ENCODE measurements at places on chromosomes 13 and 19.

DNA sequence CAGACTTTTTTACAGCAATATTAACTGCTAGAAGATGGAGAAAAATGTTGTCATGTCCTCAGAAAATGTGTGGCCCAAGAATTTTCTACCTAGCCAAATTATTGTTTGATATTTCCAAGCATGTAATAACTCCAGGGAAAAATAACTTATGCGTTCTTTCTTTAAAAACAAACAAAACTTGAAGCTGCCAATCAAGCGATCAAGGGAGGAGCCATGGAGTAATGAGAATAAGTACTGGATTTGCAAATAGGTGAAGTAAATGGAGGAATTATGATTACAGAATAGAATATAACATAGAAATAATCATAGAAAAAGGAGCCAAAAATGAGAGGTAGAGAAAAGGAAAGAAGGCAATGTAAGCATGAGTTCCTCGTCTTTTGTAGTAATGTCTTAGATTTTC, 225.3 kb downstream of the DLEU7 start:
- DNase-seq: no peak

- DNase-seq: no peak
Measured at GRCh38 chr19:44824761-44825160, 15.9 kb downstream of the BCAM start.

DNA sequence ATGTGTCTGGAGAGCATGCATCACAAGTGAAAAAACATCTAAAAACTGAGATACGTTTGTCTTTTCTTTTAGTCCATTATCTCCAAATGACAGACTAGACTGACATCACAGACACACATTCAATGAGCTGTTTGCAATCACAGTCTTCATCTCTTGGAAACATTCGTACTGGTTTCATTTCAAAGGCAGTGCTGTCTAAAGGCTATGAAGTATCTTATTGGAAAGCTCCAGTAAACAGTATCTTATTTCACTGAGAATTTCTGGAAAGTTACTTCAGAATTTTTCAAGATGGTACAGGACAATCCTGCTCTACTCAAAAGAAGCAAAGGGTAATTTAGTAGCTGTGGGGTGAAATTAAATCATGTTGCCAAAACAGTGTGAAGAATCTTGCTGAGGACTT, 53.5 kb upstream of the TNFRSF19 start:
- no peak for DNase-seq

DNA sequence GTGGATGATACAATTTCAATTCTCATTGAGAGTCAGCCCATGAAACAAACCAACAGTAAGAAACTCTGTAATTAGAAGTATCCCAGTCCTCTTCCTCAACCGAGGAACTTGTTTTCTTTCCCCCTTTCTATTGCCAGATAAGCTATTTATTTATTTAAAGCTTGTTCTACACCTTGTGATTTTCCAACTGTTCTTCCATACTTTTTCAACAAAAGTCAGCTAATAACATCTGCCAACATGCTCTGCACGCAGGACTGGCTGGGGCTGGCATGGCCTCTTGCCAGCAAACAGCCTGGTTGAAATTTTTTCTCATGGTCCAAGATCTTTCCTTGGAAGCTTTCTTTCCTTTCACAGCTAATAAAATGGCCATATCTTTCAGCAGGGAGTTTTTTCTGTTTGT, 2.9 kb upstream of the IRS2 start:
- DNase-seq: no peak

DNA sequence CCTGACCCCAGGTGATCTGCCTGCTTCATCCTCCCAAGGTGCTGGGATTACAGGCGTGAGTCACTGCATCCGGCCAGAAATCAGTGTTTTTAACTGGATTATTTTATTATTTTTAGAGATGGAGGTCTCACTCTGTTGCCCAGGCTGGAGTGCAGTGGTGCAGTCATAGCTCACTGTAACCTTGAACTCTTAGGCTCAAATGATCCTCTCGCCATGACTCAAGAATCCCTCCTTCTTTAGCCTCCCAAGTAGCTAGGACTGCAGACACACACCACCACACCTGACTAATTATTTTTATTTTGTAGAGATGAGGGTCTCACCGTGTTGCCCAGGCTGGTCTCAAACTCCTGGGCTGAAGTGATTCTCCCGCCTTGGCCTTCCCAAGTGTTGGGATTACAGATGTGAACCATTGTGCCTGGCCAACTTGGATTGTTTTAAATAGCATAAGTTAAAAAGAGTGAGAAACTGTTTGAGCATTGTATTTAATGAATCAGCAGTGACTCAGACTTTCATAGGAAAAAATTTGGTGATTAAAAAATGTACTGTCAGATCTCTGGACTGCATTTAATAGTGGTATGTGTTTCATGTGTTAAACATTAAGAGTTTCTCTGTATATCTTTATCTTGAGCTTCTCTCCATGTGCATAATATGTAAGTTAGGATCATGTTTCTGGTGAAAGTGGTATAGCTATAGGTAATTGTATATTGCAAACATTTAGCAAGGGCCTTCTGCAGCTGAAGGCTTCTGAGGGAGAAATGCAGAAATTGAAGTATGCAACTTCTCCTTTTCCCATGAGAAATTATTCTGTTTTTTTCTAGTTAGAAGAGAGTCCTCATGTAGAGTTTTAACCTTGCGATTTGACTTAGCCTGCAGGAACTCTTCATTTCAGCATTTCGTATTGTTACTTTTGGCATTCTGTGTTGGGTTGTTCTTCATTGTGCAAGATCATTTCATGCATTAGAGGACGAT, 121.2 kb downstream of the PCCA start:
- DNase-seq: no peak

GRCh38 chr19:52963247-52963618, 552 bp upstream of the ZNF816 start:
- no peak for DNase-seq

DNA sequence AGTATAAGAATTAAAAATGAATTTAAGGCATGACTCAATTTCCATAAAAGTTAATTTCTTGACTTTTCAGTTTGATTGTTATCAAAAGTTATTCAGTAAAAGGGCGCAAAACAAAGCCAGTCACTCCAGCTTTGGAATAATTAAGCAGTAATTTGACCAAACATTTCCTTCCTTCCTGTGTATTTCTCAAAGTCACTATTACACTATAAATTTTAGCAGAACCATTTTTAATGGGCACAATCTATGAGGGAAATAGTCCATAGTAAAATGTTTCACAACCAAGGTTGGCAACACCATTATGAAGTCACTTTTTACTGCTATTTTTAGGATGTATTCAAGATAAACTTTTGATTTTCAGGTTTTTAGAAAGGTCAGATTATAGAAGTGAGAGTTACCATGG, 91.0 kb downstream of the DACH1 start:
- DNase-seq: no peak

- DNase-seq: no peak
Measured at GRCh38 chr19:57682226-57682766, 519 bp downstream of the ZNF551 start.

DNA sequence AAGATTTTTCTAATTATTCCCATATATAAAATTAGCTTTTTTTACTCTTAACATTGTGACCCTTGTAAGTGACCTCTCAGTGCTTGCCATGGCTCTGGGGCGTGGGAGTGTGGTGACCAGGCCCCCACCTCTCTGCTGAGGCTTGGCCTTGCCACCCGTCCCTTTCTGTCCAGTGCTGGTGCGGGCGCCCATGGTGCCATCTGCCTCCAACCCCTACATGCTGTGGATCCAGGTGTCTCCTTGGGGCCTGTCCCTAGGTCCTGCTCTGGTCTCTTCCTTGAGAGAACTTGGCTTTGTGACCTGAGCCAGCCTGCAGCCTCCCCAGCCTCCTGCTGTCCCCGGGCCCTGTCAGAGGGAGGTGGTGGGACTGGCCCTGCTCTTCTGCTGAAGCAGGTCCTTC, 27.4 kb downstream of the TFDP1 start:
- no peak for DNase-seq

GRCh38 chr13:33832872-33833271, 14.9 kb downstream of the RFC3 start:
- DNase-seq: no peak

DNA sequence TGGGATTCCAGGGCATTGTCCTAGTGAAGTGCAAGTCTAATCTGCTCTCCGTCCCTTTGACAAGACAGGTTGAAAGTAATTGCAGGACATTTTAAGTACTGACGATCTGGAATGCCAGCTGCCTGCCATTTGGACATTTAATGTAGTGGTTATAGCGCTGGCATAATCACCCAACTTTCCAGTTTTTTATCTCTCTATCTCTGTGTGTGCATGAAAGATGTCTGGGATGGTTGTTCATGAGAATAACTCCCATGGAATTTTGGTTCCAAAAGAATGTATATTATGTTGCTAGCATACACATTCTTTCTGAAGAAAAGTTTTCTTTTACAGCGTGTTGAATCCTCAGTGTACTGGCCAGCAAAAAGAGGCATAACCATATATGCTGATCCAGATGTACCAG, 53.6 kb downstream of the TDRD12 start:
- DNase-seq: no peak

- no peak for DNase-seq
Measured at GRCh38 chr19:51250786-51251467, at the start of gene SIGLECL1. TSS of gene SIGLECL1 (plus strand) at chr19:51251080. CDS start at chr19:51264073, 12,993 bp downstream.

DNA sequence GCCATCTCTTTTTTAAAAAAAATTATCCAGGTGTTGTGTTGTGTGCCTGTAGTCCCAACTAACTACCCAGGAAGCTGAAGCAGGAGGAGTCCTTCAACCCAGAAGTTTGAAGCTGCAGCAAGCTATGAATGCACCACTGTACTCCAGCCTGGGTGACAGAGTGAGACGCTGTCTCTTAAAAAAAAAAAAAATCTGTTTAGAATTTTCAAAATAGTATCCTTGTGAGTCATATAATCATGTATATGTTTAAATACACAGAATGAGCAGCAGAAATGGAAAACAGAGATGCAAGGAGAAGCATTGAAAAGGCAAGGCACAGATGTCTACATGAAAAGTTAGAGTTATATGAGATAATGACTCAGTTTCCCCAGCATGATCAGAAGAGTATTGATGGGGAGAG, 31.2 kb downstream of the SYDE1 start:
- no peak for DNase-seq

DNA sequence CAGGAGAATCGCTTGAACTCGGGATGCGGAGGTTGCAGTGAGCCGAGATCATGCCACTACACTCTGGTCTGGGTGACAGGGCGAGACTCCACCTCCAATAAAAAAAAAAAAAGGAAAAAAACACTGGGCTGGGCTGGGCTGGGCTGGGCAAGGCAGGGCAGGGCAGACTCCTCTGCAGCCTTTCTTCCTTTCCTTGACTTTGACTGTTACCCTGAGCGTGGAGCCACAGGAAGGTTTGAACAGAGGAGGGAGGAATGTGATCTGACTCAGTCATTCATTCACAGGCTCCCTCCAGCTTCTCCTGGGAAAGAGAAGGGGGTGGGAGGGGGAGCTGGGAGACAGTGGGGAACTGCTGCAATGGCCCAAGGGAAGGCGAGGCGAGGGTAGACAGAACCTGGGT, 2.7 kb upstream of the ACTN4 start:
- no peak for DNase-seq

GRCh38 chr19:8242211-8242821, 33.1 kb downstream of the CERS4 start:
- DNase-seq: no peak

GRCh38 chr13:20714161-20714560, 10.7 kb downstream of the IL17D start:
- no peak for DNase-seq

- no peak for DNase-seq
Measured at GRCh38 chr13:31761951-31762350, 22.6 kb downstream of the RXFP2 start.

GRCh38 chr13:21006141-21007005, 55.0 kb downstream of the LATS2 start:
- DNase-seq: peak; percentile 19

DNA sequence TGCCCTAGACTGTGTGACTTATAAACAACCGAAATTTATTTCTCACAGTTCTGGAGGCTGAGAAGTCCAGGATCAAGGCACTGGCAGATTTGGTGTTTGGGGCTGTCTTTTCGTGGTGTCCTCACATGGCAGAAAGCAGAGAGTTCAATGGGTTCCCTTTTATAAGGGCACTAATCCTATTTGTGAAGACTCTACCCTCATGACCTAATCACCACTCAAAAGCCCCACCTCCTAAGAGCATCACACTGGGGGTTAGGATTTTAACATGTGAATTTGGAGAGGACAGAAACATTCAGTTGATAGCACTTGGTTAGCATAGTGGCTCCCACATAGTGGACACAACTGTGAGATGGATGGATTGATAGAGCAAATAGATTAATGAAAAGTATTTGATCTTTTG, 21.5 kb upstream of the GPR18 start:
- DNase-seq: no peak

DNA sequence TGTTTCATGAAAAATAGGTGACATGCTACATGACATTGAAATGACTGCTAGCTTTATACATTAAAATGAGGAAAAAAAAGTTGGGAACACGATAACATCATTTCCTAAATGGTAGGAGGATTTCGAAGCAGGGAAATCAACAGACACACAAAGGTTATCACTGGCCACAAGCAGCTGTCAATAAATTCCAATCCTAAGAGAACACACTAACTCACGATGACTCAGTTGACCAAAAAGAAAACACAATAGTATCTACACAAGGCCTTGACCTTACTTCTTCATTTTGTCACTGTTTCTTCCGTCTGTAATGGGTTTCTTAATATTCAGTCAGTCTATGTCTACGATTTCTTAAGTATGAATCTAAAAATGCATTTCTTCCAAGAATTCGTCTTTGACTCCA, 36.5 kb downstream of the STARD13 start:
- no peak for DNase-seq

DNA sequence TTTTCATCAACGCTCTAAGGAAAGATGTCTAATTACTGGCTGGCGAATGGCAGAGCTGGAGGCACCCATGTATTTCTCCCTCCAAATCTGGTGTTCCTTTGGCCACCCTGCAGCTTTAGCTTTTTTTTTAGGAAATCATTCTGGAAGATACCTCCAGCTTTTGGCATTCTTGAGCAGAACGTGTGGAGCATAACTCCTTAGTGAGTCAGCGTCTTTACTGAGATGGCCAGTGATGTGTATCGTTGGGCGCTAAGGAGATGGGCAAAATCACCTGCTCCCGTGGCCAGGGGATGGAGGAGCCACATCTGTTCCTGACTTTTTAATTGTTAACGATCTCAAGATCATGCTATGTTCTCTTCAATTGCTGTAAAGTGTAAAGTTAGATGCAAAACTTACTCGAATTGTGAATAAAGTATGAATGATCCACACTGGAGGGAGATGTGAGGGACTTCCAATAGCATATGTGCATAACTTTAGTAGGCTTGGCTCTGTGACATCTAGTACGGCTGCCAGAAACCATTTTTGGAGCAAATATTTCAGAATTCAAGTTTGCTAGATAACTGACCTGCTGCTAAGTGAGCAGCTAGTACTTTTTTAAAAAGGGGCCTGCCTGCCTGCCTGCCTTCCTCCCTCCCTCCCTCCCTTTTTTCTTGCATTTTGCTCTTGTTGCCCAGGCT, 24.4 kb upstream of the C1QTNF9 start:
- no peak for DNase-seq

- no peak for DNase-seq
Measured at GRCh38 chr19:10037367-10037766, 24.1 kb downstream of the RDH8 start.
